NCI-H187 treated with DMSO at 0.1 percent for 48 hours (cell line): ENCODE measurements at places on chromosomes 16 and 17.

DNA sequence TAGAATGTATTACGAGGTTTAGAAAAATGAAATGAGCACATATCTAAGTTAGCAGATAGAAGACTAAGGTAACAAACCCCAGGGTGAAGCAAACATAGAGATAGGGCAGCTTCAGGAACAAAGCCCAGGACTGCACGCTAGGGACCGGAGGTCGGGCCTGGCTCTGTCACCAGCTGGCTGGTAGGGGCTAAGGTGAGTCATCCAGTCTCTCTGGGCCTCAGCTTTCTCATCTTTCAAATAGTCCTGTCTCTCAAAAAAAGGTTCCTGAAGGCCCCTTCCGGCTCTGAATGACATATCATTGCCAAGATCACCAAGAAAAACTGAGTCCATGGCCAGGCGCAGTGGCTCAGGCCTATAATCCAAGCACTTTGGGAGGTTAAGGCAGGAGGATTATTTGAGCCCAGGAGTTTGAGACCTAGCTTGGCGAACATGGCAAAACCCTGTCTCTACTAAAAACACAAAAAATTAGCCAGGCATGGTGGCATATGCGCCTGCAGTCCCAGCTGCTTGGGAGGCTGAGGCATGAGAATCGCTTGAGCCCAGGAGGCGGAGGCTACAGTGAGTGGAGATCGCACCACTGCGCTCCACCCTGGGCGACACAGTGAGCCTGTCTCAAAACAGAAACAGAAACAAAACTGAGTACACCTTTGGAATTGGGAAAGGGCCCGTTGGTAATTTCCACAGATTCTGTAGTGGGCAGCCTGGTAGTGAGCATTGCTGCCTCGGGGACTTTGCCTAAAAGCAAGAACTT, 26.0 kb downstream of the PKD1L3 start:
- no peak for DNase-seq

DNA sequence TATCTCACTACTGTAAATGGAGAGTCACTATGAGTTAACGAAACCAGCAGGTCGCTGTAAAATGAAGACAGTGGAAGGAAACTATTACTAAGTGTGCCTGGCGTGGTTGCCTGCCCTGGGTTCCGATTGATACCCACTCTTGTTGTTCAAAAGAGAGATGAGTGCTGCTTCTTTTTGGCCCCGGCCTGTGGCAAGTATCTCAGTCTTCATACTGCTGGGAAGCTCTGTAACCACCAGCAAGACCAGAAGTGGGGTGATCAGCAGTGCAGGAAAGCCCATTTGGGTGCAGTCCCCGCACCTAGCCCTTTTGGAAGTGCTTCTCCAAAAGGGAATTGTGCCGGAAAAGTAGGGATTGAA, 104.5 kb downstream of the SNX29 start:
- DNase-seq = no peak

- DNase-seq = no peak
These were observed 2.5 kb downstream of the SLC22A31 start for GRCh38 chr16:89197633-89198416.

DNA sequence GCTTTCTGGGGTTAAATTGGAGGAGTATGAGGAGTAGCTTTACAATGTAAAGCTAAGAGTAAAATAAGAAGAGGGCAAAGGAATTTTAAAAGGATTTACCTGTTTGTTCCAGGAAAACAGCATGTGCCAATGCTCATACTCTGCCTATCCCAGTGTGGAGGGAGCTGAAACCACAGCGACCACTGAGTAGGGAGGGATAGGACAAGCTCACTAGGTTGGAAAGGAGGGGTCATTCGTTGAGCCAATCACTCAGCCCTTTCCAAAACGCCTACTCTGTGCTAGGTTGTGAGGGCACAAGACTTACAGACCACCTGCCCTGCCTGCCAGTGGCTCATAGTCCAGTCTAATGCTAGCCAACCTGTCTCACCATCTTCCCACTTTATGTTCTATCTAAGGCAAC, 1.1 kb upstream of the DNAJC7 start:
- no peak for DNase-seq

- DNase-seq = no peak
These were observed 17.8 kb upstream of the TMEM219 start for GRCh38 chr16:29943846-29944799.

DNA sequence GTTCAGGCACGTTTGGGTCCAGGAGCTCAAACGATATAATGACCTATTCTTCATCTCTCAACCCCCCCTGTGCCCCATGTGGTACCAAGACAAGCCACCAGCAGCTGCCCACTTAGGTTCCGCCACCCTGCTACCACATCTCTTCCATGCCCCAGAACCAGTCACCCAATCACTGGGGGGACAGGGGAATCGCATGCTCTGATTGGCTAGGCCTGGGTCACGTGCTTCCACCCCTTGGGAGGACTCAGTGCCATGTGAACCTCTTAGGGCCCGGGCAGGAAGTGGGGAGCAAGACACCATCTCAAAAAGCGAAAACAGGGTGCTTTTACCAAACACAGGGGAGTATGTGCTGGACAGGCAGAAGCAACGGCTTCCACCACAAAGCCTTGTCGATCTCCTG, 91.3 kb downstream of the KATNIP start:
- no peak for DNase-seq

- DNase-seq = no peak
These were observed 58.2 kb downstream of the CNTNAP4 start for GRCh38 chr16:76335180-76335974.

DNA sequence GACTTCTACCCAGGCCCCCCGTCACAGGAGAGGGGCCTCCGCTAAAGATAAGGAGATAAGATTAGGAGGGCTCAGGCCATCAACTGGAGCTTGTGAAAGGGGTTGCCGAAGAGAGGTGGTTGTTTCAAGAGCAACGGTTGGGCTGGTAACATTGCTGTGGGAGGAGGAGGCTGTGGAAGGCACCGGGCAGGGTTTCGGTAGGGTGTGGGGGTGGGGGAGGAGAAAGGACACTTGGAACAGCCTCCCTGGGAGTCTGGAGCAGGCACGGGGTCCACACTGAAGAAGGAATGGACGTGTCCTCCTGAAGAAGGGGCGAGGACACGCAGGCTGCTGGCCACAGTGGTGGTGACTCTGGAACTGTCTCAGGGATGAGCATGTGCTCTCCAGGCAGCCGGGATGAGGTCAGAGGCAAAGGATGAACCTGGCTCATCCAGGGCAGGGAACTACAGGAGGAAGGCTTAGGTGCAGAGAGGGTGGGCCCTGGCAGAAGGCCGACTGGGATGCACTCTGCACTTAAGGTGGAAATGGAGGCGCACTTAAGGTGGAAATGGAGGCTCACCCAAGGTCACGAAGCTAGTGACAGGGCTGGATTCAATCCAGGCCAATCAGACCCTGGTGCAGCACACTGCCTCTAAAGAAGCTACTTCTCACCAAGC, 1.2 kb upstream of the EPX start:
- DNase-seq = no peak

DNA sequence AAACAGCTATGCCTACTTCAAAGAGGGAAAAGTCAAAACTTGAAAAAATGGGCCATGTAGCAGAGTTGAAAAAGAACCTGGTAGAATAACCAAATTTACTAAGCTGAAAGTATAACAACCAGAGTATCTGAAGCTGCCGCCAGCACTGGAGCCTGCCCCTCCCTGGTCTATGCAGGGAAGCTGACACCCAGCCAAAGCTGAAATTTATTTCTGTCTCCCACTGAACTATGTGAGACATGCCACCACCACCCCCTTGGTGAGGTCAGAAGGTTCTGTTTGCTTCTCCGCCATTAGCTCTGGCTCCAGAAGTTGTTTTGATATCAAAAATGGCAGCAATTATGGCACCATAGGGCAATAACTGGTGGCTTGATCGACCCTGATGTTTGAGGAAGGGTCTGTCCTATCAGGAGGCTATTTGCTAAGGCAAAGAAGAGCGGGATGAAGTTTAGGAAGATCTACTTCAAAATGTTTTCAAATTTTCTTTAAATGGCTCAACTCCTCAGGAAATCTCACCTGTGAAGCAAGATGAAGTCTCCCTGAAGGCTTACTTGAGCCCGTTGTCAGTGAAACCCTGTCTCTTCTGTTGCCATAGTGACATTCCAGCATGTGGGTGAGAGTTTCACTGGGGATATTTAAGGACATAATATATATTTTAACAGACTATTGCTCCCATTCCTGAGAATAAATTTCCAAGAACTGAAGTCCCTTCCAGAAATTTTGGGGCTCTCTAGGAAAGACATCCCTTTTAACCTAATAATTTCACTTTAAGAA, 122.0 kb downstream of the COPRS start:
- no peak for DNase-seq

- DNase-seq = no peak
These were observed 45.9 kb downstream of the CDH13 start for GRCh38 chr16:82672676-82673075.

DNA sequence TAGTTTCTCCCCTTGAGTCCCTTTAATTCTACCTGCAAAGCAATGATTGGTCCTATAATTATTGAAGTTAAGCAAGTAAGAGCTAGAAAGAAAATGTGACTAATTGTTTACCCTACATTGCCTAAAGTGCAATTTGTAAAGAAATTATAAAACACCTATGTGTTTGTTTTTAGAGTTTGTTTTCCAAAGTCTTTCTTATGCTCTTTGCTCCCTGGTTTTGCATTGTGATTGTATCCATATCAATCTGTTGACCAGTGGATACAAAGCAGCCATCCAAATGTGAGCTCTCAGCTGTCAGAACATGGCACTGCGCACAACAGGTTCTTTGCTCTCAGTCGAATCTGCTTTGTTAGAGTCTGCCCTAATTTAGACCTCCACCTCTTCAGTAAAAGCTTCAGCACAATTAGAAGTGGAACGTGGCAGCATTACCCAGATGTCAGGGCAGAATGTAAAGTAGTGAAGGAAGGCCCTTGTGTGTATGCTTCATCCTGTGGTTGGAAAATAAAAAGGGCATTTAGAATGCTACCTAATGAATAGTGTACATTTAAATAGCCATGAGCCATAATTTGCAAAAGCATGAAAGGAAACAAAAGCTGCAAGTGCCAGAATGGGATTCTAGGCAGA, 70.5 kb downstream of the AATF start:
- DNase-seq = no peak

GRCh38 chr16:75065521-75066149, 50.9 kb downstream of the LDHD start:
- no peak for DNase-seq

DNA sequence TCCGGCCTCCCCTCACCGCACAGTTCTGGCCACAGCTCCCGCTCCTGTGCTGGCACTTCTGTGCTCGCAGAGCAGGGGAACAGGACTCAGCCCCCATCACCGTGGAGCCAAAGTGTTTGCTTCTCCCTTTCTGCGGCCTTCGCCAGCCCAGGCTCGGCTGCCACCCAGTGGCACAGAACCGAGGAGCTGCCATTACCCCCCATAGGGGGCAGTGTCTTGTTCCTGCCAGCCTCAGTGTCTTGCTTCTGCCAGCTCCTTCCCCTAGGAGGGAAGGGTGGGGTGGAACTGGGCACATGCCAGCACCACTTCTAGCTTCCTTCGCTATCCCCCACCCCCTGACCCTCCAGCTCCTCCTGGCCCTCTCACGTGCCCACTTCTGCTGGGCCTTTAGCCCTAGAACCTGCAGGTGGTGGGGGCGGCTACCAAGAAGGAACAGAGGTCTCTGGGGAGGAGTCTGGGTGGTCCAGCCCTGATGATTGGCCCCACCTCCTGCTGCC, 645 bp upstream of the ELMO3 start:
- DNase-seq = no peak

GRCh38 chr17:79364315-79365094, 246.3 kb downstream of the RBFOX3 start:
- DNase-seq = no peak

GRCh38 chr17:40699371-40699770, 4.2 kb downstream of the KRT24 start:
- DNase-seq = no peak

DNA sequence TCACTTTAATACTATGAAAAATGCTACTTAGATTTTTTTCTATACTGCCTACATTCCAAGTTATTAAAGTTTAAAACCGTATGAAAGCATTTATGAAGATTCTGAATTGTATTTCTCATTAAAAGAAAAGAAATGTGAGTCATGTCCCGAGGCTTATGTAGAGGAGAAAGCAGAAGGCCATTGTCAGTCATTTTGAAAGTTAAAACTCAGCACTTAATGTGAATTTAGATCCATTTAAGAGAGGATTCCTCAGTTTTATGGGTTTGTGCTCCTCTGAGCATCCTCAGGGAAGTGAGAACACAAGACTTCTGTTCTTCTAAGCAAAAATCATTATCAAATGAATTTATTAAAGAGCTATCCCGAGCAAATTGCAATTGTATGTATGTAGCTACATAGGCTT, 11.8 kb downstream of the C17orf75 start:
- DNase-seq = no peak

GRCh38 chr16:56399486-56399885, 25.9 kb downstream of the AMFR start:
- DNase-seq = no peak

DNA sequence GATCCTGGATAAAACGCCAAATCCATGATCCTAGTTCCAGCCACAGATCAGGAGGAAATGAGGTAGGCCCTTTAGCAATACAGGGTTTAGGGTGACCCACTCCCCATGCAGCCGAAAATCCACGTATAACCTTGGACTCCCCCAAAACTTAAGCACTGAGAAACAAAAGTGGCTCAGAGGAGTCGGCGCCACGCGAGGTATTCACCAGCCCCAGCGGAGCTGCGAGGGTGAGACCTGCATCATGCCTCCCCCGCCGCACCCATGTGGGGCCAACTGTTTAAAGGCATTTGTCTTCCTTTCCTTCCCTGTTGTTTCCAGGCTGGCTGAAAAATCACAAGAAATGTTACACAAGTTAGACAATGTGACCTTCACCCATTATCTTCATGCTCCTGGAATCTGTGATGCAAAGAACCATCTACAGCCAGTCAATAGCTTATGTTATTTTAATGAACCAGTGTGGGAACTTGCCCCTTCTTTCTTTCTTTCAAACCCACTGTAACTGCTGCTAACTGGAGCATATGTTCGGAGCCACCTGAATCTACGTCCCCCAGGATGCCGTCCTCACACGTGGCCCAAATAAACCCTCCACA, 98.2 kb upstream of the METRNL start:
- no peak for DNase-seq

GRCh38 chr17:2438823-2439222, 38.0 kb upstream of the MNT start:
- no peak for DNase-seq

DNA sequence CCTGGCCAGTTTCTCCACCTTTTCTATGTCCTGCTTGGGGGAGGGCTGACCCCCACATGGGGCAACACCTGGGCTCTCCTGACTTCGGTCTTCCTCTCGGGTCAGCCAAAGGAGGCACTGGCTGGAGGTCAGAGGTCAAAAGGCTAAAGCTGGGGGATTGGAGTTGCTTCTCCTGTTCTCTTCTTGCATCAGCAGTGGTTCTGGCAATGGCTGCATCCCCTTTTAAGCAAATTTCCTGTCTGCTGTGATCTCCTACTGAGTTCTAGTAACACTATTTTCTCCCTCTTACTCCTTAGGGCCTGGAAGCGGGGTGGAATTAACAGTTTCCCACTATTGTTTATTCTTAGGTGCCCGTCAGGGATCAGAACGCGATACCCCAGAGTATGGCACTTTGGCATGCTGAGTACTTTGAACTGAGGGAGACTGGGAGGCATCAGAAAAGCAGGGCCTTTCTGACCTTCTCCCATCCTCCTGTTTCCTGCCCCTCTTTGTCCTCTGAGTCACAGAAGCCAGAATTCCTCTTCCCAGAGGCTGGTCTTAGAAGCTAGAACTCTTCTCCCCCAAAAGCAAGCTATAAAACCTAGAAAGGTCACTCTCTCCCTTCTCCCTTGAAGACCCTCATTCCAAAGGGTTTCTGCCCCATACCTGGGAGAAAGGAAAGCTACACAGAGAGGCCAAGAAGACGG, 268.2 kb downstream of the STX8 start:
- no peak for DNase-seq
